ENCODE measurements at places on chromosomes 11 and 22. TPM values are rescaled to one million over a fixed set of nuclear protein-coding genes. Genes with fewer than 3 reads are reported as not detected.

DNA sequence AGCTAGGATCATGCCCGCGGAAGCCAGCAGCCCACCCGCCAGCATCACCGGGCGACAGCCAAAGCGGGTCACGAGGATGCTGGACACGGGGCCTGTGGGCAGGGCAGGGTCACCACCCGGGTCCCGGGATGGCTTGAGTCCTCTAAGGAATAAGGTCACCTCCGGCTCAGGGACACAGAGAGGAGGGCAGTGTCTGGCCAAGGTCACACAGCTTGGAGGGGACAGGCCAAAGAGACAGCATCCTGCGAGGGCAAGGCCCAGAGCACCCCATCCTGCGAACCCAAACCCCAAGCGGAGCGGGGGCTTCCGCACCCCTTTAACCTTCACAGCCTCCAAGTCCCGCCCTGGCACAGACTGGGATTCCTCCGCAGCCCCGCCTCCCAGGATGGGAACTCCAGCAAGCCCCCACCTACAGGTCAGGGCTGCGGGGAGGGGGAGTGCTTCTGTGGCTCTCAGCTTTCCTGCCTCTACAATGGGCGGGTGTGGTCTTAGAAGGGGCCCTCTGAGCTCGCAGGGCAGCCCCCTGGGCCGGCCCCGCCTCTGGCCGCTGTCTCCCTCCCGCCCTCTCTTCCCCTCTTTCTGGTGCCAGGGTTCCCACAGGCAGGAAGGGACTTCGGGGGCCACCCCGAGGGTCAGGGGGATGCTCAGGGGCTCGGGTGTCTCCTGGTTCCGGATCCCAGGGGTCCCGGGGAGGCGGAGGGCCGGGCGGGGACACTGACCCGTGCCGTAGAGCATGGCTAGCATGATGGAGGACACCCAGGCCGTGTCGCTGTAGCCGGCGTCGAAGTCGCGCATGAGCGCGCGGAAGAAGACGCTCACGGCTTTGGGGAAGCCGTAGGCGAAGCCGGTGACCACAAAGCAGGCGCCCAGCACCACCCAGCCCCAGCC, 1.8 kb downstream of the SLC16A8 start:
- no peak for DNase-seq

GRCh38 chr22:39941601-39942000, 18.6 kb upstream of the TMA7B start:
- no peak for DNase-seq

- DNase-seq = no peak
These were observed 7.2 kb downstream of the PIWIL4 start for GRCh38 chr11:94574193-94574961.

DNA sequence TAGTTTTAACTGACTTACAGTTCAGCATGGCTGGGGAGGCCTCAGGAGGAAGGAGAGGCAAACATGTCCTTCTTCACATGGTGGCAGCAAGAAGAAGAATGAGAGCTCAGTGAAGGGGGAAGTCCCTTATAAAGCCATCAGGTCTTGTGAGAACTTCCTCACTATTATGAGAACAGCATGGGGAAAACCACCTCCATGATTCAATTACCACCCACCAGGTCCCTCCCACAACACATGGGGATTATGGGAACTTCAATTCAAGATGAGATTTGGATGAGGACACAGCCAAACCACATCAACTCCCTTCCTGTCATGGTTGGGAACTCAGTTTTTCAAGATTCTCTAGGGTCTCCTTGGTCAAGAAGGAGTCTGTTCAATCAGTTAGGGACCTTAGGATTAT, 432.9 kb upstream of the CNTN5 start:
- no peak for DNase-seq

- no peak for DNase-seq
These were observed 17.3 kb upstream of the RFPL3 start for GRCh38 chr22:32340411-32340810.

GRCh38 chr11:17548444-17548843, 1.4 kb downstream of the OTOG start:
- no peak for DNase-seq

DNA sequence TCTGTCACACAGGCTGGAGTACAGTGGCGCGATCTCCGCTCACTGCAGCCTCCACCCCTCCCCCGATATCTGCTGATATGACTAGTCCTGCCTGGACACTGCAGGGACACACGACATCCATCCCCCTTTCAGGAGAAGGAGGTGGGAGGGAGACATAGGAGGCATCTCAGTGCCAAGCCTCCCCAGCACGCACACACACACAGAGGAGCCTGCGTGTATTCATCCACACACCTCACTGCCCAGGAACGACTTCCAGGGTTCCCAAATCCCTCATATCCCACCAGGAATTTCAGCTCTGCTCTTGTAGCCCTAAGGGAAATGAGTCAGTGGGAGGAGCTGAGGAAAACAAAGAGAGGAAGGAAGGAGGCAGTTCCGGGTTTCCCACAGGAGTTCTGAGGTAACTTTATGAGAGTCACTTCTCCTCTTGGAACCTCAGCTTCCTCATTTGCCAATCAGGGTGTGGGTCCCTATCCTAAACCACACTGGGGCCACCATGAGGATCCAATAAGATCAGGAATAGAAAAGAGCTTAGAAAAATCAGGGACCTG, 37.2 kb upstream of the ACER3 start:
- DNase-seq = no peak

DNA sequence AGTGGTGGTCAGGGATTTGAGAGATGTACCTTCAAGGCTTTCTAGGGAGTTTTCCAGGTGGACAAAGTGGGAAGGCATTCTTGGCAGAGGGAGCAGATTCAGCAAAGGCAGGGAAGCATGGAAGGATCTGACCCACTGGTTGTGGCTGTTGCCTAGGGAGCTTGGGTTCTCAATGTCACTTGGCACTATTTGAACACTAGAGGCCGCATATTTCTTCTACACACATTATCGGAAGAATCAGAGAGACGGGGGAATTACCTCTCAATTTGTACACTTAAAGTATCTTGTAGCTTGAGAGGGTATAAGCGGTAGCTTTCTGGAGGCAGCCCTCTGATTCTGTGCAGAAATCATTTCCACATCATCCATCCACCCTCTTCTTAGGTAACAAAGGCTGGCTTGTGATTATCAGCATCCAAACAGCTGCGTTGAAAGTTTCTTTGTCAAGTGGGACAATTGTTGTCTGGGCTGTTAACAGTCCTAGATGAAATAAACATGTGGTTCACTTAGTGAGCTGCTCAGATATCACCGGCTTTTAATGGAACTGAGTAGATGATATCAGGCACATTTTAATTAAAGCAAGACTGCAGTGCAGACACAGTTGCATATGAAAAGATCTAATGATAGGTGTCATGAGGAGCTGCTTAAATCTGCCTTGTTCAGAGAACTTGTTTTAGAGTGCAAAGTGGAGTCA, 2.6 kb downstream of the NELL1 start:
- no peak for DNase-seq

- no peak for DNase-seq
These were observed 47.0 kb upstream of the TIMP3 start for GRCh38 chr22:32754413-32755041.

GRCh38 chr11:102216433-102217075, 100.7 kb upstream of the BIRC3 start:
- DNase-seq = no peak

DNA sequence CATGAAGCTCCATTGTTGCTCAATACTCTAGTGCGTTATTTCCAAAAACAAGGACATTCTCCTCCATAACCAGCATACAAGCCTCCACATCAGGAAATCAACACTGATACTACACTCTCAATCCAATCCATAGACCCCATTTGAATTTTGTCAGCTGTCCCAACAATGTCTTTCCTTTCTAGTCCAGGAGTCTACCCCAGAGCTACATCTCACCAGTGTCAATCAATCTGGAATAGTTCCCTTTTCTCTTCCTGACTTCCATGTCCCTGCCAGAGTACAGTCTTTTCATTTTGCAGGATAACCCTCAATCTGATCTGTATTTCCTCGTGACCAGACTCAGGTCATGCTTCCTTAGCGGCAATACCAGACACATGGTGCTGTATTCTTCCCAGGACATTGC, 43.0 kb downstream of the TCF20 start:
- no peak for DNase-seq

GRCh38 chr11:35968386-35969088, 24.7 kb downstream of the LDLRAD3 start:
- DNase-seq = no peak

Gene FOLR2
- 118 TPM for total RNA-seq

Gene CRYAB
- total RNA-seq = 325 TPM

Gene DMC1
- total RNA-seq = not detected

Gene SLC22A12
- not detected for total RNA-seq

Gene SWAP70
- 64.6 TPM for total RNA-seq
